ENCODE measurements at places on chromosomes 11 and 22. TPM values are rescaled to one million over a fixed set of nuclear protein-coding genes. Genes with fewer than 3 reads are reported as not detected.

GRCh38 chr11:44858796-44859527 lies 91.7 kb downstream of the TP53I11 start:
- H3K27ac ChIP-seq: no peak overlapping the region
- H3K4me3 ChIP-seq: no peak overlapping the region
- peaks cover 24% of the 10 kb centered on the region for H3K4me1 ChIP-seq
- no peaks in the 10 kb centered on the region for H3K27me3 ChIP-seq

Gene MIAT
- 1.9 TPM for total RNA-seq

DNA sequence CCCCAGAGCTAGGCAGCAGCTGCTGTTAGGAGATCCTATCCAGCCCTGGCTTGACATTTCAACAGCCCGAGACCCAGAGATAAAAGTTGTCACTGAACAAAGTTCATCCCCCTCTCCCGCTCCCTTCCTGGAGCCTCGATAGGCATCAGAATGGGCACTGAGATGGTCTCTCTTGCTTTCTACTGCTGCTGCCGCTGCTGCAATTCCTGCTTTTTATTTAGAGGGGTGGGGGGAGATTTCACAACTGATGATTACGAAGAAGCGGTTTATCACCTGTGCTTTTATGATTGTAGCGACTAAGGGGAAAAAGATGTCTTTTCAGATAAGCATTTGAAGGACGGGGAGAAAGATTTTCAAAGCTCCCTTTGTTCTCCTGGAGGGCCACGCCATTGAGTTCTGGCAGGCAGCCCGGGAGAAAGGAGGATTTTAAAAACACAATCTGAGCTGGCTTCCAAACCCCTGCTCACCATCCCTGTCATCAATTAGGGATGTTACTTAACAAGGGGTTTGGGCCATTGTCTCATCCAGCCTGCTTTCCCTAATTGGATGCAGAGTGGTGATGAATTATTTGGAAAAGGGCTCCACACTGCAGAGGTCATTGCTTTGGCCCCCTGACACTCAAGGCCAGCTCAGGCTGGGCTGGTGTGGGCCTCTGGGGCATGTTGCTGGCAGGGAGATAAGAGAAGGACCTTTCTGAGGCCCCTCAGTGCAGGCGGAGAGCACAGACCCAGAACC lies 344.7 kb downstream of the BUD13 start:
- H3K27ac ChIP-seq: no peak overlapping the region
- no peaks in the 10 kb centered on the region for H3K27me3 ChIP-seq
- H3K4me1 ChIP-seq: no peaks in the 10 kb centered on the region
- no peak overlapping the region for H3K4me3 ChIP-seq
- H3K36me3 ChIP-seq: no peaks in the 10 kb centered on the region

- no peaks in the 10 kb centered on the region for H3K36me3 ChIP-seq
- H3K27me3 ChIP-seq: no peaks in the 10 kb centered on the region
- no peak overlapping the region for H3K4me3 ChIP-seq
- no peak for DNase-seq
Observed at GRCh38 chr11:12358302-12359188, 18.8 kb upstream of the PARVA start.

DNA sequence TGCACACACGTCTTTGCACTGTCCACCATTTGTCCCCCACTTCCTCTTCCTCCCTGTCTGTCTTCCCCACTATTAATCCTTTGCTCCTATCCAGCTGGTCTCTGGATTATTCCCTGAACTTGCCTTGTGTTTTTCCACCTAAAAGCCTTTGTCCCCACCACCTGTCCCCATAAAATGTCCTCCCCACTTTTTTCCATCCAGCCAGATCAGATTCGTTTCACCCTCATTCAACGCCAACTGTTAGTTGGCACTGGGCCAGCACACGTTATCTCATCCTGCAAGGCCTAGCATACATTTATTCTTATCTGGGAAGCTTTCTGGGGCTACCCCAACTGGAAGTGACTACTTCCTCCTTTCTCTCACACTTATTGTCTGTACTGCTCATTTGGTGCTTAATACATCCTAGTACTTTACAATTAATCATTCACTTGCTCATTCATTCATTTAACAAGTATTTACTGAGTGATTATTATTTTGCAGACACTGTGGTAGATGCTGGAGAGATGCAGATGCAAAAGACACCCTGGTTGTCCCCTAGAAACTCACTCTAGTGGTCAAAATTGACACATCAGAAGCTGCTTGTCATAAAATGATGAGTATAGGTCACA lies 96.2 kb downstream of the RASSF10 start:
- peak overlapping the region; percentile 85 for H3K27ac ChIP-seq
- H3K27me3 ChIP-seq: no peaks in the 10 kb centered on the region
- H3K4me1 ChIP-seq: peaks cover 31% of the 10 kb centered on the region

- DNase-seq: no peak
- no peak overlapping the region for H3K27ac ChIP-seq
- peaks cover 41% of the 10 kb centered on the region for H3K27me3 ChIP-seq
- no peaks in the 10 kb centered on the region for H3K36me3 ChIP-seq
- no peak overlapping the region for H3K4me3 ChIP-seq
- no peaks in the 10 kb centered on the region for H3K4me1 ChIP-seq
Observed at GRCh38 chr11:45082744-45083543, 63.5 kb upstream of the PRDM11 start.
